ENCODE measurements at places on chromosomes 5 and 9.

GRCh38 chr5:74040811-74041491 is 415.0 kb downstream of the ARHGEF28 start:
- no peak for DNase-seq

DNA sequence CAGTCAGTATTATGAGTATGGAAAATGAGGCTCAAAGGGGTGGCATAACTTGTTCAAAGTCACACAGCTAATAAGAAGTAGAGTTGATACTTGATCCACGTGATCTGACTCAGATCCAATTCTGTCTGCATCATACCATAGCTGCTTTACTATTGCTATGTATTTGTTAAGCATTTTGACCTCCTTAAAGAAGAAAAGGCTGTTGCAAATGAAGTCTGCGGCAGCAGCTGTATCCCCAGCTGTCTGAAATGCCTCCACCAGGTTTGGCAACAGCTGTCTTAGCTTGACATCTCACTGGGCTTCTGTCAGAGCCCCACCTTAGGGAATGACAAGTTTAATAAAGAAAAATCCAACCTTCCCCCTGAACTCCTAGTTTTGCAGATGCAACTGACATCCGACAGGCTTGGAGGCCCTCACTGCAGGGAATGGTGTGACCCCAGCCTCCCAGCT is 75.6 kb upstream of the SLC44A1 start:
- no peak for DNase-seq

DNA sequence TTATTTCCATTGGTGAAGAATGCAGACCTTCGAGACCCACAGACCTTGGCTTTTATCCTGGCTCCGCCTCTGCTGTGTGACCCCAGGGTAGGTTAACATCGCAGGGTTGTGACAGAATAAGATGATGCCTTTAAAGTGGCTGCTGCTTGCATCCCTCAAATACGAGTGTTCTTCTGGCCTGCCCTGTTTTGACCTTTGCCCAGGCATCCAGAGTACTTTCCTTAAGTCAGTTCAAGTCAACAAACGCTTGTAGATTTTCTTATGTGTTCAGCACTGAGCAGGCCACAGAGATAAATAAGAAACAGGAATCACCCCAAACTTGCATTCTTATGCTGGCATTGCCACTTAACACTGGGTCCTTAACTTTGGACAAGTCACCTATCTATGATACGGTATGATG is 50.2 kb downstream of the GPR21 start:
- DNase-seq, result no peak

DNA sequence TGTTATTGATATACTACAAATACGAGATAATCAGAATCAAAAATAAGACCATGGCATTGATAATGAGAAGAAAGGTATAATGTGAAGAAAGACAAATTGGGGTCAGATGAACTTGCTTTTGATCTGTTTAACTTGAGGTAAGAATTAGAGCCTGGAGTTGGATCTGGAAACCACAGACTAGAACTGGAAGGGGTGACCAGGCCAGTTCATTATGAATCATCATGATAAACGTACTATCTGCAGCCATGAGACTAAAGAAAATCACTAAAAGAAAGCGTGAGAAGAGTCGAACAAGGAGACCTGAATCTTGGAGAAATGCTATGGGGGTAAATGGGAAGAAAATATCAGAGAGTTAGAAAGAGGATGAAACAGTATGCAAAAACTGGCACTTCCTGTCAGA is 967.5 kb downstream of the NR2F1-AS1 start:
- DNase-seq, result no peak

DNA sequence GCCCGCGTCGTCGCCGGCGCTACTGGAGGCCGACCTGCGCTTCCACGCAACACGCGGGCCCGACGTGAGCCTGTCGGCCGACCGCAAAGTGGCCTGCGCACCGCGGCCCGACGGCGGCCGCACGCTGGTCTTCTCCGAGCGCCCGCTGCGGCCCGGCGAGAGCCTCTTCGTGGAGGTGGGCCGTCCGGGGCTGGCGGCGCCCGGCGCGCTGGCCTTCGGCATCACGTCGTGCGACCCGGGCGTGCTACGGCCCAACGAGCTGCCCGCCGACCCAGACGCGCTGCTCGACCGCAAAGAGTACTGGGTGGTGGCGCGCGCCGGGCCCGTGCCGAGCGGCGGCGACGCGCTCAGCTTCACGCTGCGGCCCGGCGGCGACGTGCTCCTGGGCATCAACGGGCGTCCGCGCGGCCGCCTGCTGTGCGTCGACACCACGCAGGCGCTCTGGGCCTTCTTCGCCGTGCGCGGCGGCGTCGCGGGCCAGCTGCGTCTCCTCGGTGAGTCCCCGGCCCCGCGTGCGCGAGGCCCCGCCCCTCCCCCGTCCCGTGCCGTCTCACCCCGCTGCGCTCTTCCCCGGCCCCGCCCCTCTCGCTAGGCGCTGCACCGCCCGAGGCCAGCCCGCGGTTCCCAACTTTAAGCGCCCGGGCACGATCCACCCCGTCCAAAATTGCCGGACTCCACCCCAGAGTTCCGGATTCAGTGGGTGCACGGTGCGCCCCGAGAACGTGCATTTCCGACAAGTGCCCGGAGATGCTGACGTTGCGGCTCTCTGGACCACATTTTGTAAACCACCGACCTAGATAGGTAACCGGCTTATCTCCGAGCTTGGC is 42.8 kb downstream of the NEURL1B start:
- no peak for DNase-seq

- no peak for DNase-seq
Observed at GRCh38 chr5:160833806-160834205, 18.2 kb downstream of the ATP10B start.

DNA sequence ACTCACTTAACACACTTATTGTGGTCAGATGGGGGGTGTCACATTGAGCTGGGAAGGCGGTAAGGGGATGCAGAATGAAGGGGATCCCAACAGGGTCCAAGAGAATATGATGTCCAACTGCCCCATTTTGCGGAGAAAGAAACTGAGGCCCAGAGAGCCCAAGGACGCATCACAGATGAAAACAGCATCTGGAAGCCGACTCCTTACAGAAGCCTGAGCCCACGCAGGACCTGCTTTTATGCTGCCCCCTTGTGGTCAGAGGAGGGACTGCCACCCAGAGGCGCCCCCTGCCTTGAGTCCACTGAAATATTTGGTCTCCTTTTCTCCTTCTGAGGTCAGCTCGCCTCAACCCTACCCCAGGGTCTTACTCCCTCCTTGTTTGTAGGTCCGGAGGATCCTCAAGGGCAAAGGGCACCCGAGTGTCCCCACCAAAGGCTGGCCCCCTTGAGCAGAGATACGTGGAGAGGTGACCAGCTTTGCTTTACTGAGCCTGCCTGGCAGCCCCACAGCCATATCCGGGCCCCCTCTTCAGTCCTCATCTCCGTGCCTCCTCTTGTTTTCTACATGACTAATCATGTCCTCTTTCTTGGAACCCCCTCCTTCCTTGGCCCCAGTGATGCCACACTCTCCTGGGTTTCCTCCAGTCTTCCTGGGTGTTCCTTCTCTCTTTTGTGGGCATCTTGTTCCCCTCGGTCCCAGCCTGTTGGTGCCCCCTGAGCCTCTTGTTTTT is 30.0 kb upstream of the TTLL11 start:
- peak; percentile 75 for DNase-seq

- DNase-seq, result no peak
Observed at GRCh38 chr5:53607886-53608285, 47.4 kb downstream of the NDUFS4 start.

DNA sequence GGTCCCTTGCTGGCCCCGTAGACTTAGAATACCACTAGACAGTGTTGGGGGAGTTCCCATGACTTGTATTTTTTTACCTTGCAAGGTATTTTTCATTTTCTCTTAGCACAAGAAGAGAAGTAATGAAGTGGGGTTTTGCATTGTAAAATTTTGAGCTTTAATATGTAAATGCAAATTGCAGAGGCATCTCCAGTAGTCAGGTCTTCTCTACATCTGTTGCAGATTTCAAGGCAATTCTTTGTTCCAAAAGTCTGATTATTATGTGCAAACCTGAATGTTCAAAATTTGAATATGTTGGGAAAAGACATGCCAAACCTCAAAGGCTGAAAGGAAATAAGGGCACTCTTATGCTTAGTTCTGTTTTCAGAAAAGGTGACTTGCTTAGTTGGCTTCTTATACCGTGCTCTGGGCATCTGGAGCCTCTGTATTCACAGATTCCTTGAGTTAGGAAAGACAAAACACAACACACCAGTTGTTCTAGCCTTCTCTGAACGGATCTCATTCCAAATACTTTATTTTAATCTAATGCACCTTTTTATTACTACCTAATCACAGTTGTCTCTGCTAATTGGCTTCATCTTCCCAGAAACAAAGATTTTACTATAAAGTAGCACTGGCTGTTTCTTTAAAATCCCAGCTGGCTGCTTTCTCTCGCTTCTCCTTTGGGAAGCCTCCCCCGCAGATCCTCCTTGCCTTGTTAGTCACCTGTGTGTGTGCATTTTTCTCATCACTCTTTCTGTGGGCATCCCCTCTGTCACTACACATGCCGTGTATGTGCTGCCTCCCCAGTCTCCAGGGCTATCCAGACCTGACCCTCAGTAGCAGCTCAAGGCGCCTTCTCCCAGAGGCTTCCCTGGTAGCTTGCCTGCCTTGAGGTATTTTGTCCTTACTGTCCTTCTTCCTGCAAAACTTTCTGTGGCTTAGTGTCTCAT is 138.2 kb downstream of the TLE4 start:
- no peak for DNase-seq

DNA sequence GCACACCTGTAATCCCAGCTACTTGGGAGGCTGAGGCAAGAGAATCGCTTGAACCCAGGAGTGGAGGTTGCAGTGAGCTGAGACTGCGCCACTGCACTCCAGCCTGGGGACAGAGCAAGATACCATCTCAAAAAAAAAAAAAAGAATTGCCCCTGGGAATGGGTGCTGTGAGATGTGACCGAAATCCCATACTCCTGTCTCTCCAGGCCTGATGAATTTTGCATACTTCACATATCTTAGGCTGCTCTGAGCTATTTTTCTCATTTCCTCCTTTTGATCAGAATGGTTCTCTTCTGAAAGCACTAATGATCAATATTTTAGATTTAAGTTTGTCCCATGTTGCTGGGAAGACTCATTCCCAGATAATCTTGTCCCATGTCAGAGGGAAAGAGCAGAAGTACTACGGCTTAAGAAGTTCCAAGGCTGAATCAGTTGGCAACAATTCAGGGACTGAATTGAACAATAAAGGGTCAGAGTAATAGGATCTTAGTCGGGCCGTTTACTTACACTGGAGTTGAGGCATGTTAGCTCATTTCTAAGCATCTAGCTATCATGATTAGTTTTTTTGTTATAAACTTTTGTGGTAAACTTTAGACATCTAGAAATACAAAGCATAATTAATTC is 44.2 kb upstream of the TENT2 start:
- DNase-seq, result no peak

- DNase-seq, result no peak
Observed at GRCh38 chr9:114677418-114677817, 4.6 kb downstream of the TEX48 start.

DNA sequence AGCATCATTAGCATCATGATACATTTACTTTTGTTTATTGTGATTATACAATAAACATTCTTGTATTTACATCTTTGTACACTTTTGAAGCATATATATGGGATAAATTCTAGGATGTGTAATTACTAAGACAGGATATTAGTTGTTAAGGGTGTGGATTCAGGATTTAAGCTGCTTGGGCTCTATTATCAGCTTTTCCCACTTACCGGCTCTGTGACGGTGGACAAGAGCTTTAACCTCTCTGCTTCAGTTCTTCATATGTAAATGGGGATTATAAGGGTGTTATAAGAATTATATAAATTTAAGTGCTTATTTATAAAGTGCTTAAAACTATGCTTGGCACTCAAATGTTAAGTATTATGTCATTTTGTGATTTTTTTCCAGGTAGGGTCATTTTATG is 131.1 kb downstream of the FER start:
- no peak for DNase-seq

DNA sequence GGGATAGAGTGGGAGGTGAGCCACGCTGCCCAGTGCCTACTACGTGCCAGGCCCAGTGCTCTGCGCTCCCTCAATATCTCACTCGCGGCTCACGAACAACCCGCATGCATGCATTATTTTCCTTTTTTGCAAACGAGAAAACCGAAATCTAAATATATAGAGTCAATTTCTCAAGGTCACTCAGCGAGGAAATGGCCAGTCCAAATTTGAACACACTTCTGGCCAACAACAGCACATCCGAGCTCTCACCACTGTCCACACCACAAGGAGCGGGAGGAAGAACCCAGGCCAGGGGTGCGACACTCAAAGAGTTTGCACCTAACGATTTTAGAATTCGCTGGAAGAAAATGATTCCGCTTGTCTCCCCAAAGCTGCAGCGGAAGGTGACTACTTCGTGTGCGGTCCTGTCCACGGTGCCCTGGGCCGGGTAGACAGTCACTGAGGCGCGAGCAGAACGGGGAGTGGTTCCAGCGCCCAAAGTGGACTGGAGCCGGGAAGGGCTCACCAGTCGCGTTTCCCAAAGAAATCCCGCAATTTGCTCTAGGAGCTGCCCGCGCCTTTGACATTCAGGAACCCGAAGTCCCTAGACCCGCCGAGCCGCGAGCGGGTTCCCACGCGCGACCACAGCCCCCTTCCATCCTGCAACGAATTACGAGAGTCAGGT is 1.1 kb upstream of the TLX3 start:
- no peak for DNase-seq

- no peak for DNase-seq
Observed at GRCh38 chr9:17052626-17053025, 82.2 kb upstream of the CNTLN start.

GRCh38 chr5:59655693-59656309 is 237.7 kb downstream of the PDE4D start:
- no peak for DNase-seq

DNA sequence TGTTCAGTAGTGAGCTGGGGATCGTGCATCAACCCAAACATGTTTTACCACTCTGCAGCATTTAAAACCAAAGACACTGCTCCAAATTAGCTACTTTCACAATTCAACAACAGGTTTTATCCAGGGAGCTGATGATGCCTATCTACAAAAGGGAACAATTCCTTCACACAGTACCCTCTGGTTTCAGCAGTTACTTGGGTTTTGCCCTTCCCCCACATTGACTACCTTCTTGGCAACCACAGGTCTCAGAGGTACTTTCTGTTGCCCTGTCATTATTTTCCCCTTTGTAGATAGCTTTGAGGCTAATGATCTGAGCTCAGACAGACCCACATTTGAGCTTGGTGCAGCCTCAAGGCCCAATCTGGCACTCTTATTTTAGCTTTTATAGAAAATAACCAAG is 96.1 kb downstream of the WDR41 start:
- DNase-seq, result peak; percentile 17
